GM23338 (cell line): ENCODE measurements at places on chromosomes 16 and 17. TPM values are rescaled to one million over a fixed set of nuclear protein-coding genes. Genes with fewer than 3 reads are reported as not detected.

DNA sequence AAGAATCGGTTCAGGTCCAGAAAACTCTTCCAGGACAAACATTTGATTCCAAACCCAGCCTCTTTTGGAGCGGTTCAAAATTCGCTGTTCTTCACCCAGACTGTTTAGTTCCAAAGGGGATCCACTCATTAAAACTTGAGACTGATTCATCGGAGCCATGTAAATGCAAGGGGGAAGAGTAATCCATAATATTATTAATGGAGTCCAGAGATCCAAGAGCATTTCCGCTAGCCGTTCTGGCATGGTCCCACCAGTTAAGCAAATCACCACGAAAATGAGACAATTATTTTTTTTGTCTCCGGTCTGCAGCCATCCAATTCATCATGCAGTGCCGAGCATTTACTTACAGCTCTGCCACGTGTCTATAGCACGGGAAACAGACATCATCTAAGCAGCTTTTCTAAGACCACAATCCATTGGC, 15.1 kb downstream of the CDH8 start:
- DNase-seq: no peak

DNA sequence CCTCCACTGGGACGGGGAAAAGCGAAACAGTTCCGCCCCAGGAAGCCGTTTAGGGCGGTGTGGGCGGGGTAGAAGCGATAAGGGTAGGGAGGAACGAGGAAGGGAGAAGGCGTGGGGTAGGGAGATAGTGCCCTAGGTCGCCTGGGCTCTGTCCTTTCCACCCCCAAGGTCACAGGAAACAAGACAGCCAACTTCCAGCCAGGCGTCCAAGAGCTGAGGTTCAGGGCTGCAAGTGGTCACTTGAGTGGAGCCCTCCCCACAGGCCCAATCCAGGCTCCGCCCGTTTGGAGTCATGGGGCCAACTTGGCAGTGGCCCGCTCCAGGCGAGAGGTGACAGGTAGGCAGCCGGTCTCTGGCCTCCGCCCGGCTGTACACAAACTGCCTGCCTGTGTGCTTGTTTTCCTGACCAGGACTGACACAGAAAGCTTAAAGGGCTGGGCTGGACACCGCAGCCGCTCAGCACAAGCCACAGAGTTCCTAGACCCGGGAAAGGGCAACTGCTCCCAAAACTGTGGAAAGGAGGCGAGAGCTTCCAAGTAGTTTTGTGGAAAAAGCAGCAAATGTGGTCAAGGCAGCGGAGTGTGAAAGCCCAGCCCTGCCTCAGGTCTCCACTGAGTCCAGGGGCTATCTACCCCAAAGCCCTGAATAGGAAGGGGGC, at the start of gene RILP:
RILP (minus strand) TSS at position 23 of the 658 bp plus-strand sequence. CDS start 62 bp downstream, outside the sequence.
- peak; percentile 69 for DNase-seq

GRCh38 chr17:385836-386140, 33.2 kb upstream of the RPH3AL start:
- no peak for DNase-seq

DNA sequence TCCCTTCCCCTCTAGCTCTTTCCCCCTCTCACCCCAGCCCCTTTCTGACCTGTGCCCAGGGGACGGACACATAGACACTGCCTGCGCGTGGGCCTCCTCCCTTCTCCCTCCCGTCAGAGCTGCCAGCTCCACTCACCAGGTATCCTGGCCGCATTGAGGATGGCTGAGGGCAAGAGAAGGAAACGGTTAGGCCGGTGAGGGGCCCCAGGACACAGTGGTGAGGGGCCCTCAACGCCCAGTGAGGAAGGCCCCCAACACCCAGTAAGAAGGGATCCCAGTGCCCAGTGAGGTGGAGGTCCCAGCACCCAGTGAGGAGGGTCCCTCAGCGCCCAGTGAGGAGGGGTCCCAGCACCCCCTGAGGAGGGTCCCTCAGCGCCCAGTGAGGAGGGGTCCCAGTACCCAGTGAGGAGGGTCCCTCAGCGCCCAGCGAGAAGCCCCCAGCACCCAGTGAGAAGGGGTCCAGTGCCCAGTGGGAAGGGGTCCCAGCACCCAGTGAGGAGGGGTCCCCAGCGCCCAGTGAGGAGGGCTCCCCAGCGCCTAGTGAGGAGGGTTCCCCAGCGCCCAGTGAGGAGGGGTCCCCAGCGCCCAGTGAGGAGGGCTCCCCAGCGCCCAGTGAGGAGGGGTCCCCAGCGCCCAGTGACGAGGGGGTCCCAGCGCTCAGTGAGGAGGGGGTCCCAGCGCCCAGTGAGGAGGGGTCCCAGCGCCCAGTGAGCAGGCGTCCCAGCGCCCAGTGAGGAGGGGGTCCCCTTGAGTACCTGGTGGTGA, 1.1 kb downstream of the PRSS22 start:
- DNase-seq: no peak

DNA sequence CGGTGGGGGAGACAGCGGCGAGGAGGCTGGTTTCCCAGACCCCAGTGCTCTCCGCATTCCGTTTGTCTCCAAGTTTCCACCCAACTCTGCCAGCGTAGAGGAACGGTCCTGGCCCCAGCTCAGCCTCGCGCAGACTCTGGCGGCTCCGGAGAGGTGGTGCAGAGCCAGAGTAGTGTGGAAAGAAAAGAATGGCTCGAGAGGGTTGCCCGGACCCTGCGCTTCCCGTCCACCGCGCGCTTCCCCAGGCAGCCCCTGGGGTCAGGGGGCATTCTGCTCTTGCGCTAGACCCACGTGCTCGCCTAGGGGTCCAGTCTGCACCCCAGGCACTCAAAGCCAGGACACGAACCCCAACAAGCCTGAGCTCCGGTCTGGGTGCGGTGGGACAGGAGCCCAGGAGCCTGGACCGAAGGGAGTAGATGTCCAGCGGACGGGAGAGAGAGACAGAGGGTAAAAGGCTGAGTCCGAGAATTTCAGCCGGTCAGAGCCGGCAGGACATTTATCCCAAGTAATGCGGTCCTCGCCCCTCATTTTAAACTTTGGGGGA, 3.8 kb downstream of the PMP22 start:
- DNase-seq: peak; percentile 77

GRCh38 chr16:185213-185612, 5.0 kb downstream of the HBQ1 start:
- DNase-seq: no peak

DNA sequence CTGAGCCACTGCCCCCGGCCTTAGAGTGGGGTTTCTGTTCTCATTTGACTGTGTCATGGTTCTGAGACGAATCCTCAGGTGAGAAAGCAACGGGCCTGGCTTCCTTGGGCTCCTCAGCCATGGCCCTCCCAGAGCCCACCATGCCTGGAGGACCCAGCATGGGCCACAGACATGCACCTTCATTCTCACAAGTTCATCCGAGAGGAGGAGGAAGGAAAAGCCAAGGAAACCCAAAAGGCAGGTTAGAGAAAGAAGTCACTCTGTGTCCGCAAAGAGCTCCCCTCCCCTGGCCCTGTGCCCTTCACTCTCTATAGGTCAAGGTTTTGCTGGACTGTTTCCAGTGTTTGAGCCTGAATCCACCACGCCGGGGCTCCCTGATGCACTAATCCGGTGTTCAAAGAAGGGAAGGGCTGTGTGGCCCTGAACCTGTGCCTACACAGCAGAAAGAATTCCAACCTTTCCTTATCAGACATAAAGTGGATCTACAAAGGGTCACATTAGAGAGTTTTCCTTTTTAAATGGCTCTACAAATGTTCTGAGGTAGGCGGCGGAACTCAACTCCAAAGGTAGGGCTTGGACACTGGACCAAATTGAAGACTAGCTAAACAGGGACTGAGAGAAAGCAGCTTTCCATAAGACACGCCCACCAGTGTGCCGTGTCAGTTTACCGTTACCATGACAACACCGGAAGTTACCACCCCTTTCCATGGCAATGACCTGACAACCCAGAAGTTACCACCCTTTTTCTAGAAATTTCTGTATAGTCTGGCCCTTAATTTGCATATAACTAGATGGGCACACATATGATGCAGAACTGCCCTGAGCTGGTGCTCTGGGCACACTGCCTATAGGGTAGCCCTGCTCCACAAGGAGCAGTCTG, 15.9 kb upstream of the PECAM1 start:
- peak; percentile 63 for DNase-seq

DNA sequence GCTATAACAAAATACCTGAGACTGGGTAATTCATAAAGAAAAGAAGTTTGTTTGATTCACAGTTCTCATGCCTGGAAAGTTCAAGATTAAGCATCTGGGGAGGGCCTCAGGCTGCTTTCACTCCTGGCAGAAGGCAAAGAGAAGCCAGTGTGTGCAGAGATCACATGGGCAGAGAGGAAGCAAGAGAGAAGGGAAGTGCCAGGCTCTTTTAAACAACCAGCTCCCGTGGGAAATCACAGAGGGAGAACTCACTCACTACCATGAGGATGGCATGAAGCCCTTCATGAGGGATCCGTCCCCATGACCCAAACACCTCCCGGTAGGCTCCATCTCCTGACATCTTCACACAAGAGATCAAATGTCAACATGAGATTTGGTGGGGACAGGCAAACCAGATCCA, 501.6 kb downstream of the MAF start:
- no peak for DNase-seq

DNA sequence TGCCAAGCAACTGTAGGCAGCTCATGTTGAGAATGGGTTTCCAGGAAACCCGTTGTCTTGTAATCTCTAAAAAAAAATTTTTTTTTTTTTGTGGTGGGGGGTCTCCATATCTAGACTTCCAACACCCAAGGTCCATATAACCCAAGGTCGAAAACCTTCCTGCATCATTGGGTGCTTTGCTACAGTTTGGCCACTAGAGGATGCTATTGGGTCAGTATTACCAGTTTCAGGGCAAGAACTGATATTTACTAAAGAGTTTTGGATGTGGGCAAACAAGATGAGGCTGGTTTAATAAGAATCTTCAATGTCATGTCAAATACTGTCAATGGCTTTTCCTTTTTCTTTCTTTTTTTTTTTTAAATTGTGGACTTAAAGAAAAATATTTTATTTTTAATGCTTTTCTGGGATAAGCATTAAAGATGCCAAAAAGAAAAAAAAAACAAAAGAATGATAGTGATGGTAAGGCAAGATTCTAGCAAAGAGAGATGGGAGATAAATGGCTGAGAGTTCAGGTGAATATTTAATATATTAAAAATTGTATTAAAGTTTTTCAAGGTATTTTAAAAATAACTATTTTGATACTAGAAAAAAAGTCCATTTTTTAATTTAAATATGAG, 62.2 kb downstream of the DHRS7C start:
- peak; percentile 67 for DNase-seq

- DNase-seq: no peak
Measured at GRCh38 chr16:73797115-73797514, 499.5 kb upstream of the PSMD7 start.

- DNase-seq: no peak
Measured at GRCh38 chr17:55830699-55831471, 80.0 kb downstream of the PCTP start.

- DNase-seq: no peak
Measured at GRCh38 chr17:75237100-75238014, 24.0 kb downstream of the GGA3 start.

- DNase-seq: peak; percentile 83
Measured at GRCh38 chr17:82775001-82775823, 23.3 kb downstream of the TBCD start.

DNA sequence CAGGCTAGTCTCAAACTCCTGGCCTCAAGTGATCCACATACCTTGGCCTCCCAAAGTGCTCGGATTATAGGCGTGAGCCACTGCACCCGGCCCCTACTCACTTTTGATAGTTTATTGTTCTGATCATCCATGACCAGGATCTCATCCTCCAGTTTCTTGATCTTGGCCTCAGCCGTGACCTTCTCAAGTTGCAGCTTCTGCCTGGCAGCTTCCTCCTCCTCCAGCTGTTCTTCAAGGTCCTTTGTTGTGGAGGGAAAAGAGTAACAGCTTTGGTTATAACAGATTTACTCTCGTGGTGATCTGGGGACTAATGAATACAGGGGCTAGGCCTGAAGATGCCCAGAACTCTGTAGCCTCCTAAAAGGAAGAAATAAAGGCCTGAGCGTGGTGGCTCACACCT, 89.9 kb downstream of the NDE1 start:
- DNase-seq: no peak

DNA sequence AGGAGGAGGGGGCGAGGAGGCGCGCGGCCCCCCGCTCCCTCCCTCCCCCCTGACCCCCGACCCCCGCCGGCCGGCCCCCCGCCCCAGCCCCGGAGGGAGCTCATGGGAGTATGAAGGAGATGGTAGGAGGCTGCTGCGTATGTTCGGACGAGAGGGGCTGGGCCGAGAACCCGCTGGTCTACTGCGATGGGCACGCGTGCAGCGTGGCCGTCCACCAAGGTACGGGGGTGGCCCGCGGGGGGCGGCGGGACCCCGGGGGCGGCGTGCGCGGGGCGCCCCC, 390 bp downstream of the MLLT6 start:
- DNase-seq: peak; percentile 45

DNA sequence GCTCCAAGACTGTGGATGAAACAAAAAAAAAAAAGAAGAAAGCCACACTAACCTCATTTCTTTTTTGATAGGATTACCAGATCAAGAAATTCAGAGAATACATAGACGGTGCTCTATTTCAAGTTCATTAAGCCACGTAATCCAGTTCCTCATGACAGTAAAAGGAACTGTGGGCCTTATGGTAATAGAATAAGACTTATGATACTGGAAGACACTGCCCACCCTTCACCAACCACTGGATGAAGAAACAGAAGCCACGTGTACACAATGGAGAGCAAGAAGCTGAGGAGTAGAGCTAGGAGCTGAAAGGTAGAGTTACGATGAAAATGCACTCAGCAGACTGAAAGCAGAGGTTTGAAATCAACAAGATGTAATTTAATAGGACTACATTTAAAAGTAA, 11.2 kb downstream of the NCBP3 start:
- no peak for DNase-seq

- no peak for DNase-seq
Measured at GRCh38 chr17:16068323-16068722, 68.7 kb downstream of the TTC19 start.

DNA sequence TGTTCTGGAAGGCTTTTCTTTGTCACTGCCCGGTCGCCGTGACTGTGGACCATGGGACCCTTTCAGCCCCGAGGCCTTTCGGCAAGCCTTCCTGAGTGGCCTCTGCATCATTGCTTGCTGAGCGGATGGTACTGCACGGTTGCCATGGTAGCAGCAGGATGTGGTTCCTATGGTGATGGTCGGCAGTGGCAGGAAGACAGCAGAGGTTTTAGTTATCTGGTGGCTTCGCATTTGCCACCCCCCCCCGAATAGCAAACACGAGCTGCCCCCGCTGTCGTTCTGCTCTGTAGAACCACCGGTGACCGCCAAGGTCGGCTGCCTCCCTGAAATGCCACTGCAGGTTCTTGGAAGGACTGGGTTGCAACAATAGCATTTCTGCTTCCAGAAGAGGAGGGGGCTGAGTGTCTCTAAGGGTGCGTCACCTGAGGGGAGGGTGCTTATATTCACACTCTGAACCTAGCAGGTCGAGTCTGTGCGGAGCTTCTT, 76.6 kb downstream of the CMIP start:
- no peak for DNase-seq

DNA sequence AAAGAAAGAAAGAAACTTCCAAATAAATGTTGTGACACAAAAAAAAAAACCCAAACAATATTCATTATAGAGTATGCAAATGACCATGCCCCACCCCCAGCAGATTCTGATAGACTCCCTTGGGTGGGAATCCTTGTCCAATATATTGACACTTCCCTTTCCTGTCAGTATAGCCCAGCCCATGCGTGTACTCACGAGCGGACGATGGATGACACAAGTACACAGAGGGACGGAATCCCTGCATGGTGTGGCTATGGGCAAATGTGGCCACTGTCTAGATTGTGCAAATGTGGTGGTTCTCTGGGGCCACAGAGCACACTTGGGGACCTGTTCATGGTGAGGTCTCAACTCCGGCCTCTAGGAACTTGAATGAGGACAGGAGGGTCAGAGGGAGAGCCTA, 3.1 kb downstream of the RAB37 start:
- no peak for DNase-seq

Gene CBX2
- 91.1 and 114 TPM in 2 replicates for total RNA-seq

Gene VTN
- total RNA-seq: 0.35 TPM in 1 of 2 replicates, not detected in the other

Gene CCL18
- not detected in 2 replicates for total RNA-seq

Gene KRT12
- total RNA-seq: not detected in 2 replicates

Gene LGALS9
- total RNA-seq: 0.73 and 1.6 TPM in 2 replicates

Gene KIF19
- total RNA-seq: 0.27 and 0.35 TPM in 2 replicates
